ENCODE measurements at places on chromosomes 1 and 21.

DNA sequence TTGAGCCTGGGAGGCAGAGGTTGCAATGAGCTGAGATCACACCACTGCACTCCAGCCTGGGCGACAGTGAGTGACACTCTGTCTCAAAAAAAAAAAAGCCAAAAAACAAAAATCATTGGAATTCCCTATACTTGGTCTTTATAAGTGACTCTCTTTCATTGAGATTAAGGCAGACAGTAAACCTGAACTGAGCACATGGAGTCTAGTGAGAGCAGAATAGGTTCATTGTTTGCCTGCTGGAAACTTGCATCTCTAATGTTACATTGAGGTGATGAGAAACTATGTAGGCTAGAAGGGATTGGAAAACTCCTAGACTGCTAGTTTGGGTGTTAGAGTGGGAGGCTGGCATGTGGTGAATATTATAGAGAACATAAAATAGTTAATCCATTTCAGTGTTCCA, 25.4 kb downstream of the MAST2 start:
- DNase-seq, result no peak

GRCh38 chr1:233245191-233245765, 50.2 kb downstream of the PCNX2 start:
- DNase-seq, result no peak

DNA sequence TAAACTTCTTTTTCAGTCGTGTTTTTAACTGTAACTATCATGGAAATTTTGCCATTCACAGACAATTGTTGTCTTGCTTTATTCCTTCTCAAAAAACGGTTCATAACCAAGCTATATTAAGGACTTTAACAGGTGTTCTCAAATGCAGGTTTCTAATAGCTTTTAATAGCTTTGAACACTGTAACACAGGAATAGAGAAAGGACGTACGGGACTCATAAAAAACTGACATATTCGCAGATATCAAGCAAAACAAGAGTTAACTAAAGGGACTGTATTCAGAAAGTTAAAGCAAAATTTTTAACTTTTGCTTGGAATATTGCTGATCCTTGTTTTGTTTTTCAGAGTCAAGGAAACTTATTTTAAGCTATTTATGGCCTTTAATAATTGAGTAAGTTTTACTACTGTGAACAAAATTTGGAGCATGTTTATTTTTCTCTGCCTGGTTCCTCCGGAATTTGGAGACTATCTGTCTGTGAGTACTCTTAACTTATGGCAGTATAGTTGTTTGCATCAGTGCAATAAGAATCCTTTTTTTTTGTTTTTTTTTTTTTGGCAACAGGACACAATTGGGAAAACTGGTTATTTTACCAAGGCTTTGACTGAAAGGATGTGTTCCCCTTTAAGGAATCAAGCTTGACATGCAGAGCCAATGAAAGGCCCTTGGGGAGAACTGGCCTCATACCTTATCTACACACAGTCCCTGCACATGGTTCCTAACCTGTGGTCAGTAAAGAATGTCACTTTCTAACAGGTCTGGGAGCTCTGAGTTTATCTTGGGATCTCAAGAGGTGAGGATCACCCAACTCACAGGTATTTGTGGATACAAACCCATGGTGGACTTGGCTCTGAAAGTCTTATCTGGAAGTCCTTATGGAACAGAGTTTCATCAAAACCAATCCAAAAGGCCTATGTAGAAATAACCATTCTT, 5.8 kb upstream of the CD46 start:
- DNase-seq, result no peak

- no peak for DNase-seq
Observed at GRCh38 chr1:103948526-103948925, 198.8 kb downstream of the AMY1C start.

GRCh38 chr1:225872075-225872430, 10.1 kb downstream of the TMEM63A start:
- no peak for DNase-seq

DNA sequence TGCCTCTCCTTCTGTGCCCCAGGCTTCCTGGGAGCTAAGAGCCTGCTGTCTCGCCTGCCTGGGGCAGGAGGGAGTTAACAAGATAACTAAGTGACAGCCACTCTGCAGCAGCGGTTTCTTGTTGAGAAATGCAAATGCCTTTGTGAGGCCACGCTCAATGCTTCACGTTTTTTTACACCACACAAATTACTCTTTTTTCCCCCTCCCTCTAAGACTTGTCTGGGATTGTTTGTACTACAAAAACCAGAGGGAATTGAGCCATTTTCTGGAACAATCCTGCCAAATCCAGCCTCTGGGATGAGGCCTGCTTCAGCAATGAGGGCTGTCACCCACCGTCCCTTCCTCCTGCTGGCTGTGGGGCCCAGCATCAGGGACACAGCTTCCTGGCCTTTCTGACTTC, 119.6 kb downstream of the ACTL8 start:
- peak; percentile 83 for DNase-seq

- DNase-seq, result no peak
Observed at GRCh38 chr1:73040811-73041210, 758.5 kb upstream of the NEGR1 start.

GRCh38 chr1:11147197-11147770, 41.9 kb upstream of the ANGPTL7 start:
- no peak for DNase-seq

DNA sequence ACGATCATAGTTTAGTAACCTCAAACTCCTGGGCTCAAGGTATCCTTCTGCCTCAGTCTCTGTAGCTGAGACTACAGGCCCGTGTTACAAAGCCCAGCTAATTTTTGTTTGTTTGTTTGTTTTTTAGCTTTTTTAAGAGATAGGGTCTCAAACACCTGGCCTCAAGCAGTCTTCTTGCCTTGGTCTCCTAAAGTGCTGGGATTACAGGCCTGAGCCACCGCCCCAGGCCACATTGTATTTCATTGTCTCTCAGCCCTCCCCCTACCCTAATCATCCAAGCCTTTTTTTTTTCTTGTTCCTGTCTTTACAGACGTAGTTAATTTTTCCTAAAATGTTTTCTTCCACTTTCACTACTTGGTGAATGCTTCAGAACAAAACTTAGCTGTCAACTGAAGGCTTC, 5.4 kb downstream of the CDC7 start:
- no peak for DNase-seq

DNA sequence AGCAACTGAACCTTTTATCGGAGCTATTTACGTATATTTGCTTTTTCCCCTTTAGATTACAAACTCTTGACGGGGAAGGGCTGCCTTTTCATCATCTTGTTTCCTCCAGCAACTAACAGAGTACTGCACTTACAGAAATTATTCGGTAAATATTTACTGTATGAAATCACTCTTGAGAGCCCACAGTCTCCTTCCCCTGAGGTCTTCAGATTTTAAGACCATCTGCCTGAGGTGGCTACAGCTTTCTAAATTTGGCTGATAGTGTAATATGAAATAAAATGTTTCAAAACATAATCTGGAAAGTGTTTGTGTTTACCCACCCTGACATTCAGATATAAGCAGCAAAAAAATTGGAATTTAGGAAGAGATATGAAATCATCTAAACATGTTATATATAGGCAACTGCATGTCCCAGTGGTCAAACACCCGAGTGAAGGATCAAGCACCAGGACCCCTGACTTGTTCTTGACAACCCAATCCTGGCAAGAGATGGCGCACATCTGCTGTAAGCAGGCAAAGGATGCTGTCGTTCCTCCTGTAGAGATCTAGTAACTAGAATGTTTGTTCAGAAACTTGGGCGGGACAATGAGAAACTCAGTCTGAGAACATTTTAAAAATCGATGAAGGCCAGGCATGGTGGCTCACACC, 60.9 kb downstream of the SIPA1L2 start:
- no peak for DNase-seq

DNA sequence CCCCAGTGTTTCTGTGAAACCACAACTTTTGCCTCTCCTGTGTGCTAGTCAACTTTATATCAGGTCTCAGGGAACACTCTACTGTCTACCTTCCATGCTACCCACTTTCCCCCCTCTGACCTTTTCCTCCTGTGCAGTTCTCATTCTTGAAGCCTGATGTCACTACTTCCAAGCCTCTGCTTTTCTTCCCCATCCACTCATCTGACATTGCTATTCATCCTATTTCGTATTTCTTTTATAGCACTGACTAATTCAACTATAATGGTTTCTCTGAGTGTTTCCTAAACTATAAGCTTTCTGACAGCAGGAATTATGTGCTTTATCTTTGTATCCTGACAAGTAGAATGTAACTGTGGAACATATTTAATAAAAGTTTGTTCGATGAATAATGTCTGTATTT, 18.2 kb upstream of the DPH5 start:
- DNase-seq, result no peak
